ACHN (cell line): ENCODE measurements at places on chromosomes 3 and 15.

DNA sequence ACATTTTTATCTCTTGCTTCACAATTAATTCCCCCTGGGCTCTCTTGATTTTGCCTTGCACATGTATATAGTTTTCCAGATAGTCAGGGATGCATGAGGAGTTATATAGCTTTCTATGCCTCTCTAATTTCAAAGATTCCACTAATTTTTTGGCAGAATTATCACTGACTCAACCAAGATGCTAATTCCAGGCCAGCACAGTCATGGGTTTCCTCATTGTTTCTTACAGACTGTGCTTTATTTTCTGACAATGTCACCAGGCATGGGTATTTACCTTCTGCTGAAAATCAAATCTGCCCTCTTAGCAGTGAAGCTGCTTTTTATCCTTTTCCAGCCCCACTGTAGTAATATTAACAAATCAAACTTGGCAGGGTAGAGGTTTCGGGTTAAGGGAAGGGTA is 1520.6 kb upstream of the CADM2 start:
- no peak for DNase-seq

DNA sequence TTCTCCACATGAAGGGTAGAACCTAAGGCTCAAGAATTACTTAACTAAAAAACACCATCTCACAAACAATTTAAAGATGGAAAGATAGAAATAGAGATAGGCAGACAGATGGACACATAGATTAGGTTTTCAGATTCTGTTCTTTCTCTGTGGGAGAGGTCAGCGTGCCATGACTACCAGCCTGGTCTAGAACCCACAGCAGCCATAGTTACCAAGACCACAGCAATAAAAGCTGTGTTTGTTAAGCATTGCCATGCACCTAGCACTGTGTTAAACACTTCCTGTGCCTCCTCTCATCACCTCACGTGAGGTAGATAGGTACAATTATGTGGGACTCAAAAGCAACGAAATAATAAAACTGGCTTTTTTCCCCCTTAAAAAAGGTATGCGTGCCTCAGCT is 83.1 kb upstream of the TSEN2 start:
- DNase-seq = no peak

DNA sequence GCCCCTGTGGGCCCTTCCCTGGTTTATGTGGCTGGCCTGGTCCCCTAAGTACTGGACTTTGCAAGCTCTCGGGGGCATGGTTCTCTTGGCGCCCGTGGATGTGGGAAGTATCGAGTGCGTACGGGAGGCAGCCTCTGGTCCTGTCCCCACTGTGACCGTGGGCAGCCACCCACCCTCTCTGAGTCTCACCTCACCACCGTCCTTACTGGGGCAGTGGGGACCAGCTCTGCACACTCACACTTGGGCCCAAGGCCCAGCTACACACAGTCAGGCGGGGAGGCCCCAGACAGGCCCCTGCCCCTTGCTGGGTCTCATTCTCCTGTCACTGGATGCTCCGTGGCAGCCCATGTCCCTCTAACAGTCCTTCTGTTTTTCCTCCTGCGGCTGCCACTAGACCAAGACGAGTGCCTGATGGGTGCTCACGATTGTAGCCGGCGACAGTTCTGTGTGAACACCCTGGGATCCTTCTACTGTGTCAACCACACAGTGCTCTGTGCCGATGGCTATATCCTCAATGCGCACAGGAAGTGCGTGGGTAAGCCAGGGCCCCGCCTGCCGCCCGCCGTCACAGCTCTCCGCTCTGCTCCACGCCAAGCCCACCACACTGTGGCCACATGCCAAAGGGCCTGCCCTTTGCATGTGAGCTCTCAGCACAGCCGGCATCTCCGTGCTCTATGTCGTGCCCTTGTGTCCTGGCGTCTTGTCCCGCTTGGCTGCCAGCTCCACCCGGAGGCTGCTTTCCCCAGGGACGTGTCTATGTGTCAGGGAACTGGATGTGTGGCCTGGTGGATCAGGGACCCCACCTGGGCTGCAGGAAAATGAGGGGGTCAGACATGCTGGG is 72.7 kb downstream of the FBLN2 start:
- DNase-seq = no peak

- DNase-seq = no peak
Measured at GRCh38 chr3:108342837-108343486, 46.6 kb downstream of the HHLA2 start.

- DNase-seq = no peak
Measured at GRCh38 chr3:107524326-107524840, 1.6 kb downstream of the BBX start.

- DNase-seq = peak; percentile 36
Measured at GRCh38 chr3:167740961-167741587, 5.6 kb downstream of the SERPINI1 start.

- no peak for DNase-seq
Measured at GRCh38 chr15:75832114-75832513, 11.1 kb upstream of the UBE2Q2 start.

DNA sequence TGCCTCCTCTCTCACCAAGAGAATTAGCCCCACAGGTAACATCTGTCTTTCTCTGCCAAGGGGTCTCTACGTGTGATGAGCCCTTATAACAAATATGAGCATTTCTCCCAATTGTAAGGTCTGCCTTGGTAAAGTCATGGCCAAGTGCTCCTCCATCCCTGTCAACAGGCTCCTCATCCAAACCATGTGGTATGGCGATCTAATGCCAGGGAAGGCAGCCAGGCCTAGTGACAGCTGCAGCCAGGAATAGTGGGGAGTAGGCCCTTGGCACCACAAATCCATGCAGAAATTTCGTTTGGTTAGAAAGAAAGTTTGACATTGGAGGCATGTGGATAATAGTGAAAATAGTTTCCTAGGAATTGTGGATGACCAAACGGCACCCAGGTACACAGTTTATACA is 4.7 kb upstream of the LRTM1 start:
- no peak for DNase-seq

DNA sequence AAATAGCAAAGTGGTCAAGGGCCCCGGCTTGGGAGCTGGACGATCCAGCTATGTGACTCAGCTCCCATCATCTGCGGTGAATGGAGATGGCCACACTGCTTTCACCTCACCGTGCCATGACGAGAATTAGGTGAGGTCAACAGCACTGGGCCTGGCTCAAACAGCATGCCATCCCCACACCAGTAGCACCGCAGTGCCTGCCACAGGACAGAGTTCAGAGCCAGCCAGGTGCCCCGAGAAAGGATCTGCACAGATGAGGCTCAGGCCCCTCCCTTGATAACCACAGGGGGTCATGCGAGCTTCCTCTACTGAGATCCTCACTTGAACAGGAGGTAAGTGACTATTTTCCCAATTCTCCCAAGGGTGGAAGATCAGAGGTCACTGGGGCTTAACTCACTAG is 29.4 kb downstream of the ZXDC start:
- DNase-seq = no peak

DNA sequence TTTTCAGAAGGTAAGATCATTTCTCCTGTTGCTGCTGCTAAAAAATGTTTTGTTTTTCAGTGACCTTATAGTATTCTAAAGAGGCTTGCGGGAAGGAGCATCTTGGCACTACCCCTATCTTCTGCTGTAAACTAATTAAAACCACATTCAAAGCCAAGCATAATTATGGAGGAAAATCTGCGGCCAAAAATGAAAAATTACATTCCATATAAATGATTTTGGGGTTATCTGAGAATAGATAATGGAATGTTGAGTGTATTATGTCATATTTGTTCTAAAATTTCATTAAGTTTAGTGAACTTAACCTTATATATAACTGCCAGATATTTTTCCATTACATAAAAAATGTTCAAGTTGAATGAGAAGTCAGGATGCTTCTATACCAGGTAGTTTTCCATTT is 170.4 kb upstream of the TMC3 start:
- DNase-seq = no peak

GRCh38 chr3:15636028-15636709 is 34.6 kb downstream of the BTD start:
- peak; percentile 96 for DNase-seq

GRCh38 chr15:36617529-36618196 is 38.2 kb downstream of the CDIN1 start:
- DNase-seq = no peak

DNA sequence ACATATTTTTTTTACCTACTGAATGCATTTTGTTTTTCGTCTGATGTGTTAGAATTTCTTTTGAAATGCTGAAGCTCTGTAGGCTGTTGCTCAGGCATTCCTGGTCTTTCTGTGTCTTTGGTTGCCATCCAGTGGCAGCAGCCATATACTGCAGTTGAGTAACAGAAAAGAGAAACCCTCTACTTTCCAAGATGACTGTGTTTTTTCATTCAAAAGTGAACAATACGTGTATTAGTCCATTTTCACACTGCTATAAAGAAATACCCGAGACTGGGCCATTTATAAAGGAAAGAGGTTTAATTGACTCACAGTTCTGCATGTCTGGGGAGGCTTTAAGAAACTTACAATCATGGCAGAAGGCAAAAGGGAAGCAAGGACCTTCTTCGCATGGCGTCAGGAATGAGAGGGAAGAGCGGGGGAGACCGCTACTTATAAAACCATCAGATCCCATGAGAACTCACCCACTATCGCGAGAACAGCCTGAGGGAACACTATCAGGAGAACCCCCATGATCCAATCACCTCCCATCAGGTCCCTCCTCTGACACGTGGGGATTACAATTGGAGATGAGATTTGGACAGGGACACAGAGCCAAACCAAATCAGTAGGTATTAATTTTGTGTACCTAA is 4.7 kb upstream of the GOLGA8B start:
- peak; percentile 88 for DNase-seq

- DNase-seq = no peak
Measured at GRCh38 chr3:179865861-179866505, 170.8 kb downstream of the PEX5L start.

DNA sequence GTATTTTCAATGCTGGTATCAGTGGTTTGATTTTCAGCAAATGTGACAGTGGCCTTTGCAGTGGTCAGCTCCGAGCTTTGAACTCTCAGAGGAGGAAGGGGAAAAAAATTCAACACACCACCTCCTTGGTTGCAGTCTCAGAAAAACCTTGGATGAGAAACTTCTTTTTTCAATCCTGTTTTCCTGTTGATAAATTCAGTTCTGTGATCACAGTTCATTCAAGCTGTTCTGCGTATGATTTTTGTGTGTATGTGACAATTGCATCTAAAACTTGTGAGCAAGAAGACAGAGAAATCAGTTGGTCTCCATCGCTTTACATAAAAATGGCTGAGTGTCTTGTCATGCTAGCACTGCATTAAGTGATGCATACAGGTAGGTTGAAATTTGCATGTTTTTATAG is 19.2 kb downstream of the ZBTB38 start:
- DNase-seq = no peak

DNA sequence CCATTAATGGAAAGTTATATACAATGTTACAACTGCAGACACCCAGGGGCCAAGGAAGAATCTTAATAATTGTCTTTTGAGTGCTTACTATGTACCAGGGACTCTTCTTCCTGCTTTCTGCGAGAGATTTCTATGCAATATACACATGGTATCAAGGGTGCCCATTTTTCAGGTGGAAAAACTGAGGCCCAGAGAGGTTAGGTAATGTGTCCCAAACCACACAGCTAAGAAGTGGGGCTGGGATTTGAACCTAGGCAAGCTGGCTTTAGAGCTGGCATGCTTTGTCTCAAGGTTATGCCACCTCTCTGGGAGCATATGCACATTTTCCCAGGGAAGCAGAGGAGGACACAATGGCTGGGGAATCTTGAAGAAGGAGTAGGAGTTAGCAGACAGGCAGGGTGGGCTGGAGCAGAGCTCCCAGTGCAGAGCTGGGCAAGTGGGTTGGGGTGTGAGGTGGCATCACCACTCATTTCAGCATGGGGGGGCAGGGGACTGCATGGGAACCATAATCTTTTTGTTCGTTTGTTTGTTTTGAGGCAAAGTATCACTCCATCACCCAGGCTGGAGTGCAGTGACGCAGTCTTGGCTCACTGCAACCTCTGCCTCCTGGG is 339.8 kb upstream of the LRRFIP2 start:
- DNase-seq = no peak

GRCh38 chr15:91407269-91407889 is 307.3 kb downstream of the SV2B start:
- peak; percentile 84 for DNase-seq

GRCh38 chr15:77097921-77098320 is 27.0 kb upstream of the TSPAN3 start:
- no peak for DNase-seq

- DNase-seq = no peak
Measured at GRCh38 chr3:46586738-46587246, 20.7 kb upstream of the LRRC2 start.

DNA sequence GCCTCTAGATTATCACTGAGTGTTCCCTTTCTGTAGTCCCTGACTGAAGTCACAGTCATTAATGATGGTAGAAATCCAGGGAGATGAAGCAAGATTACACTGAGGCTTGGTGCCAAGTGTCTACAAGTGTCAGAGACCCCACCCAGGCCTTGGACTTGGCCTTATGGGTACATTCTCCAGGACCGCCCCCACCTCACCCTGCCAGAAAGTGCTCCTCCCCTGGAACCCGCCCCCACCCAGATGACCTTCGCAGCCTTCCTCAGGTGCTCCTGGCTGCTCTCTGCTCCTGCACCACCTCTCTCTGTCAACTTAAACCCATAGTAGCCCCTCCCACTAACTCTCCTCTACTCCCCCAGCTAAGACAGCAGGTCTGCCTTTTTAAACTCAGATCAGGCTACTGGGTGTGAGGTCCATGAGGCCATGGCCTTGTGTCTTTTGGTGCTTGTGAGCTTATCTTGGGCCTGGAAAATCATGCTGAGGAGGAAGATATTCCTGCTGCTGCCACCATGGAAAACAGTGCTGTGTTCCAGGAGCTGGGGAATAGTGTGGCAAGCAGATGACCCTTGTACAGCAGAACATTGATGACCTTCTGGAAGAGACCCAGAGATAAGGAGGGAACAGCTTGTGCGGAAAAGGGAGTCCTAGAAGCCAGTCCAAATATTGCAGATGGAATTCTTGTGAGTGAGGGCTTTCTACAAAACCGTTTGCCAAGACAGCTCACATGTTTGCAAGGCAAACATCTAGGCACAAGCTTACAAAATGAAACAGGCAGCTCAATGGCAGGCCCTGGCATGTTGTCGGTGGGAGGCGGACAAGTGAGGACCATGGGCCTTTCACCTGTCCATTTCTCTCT is 40.3 kb upstream of the NDUFB4 start:
- no peak for DNase-seq

- no peak for DNase-seq
Measured at GRCh38 chr3:131704098-131704497, 201.3 kb upstream of the MRPL3 start.

- DNase-seq = no peak
Measured at GRCh38 chr3:189512821-189513220, 118.4 kb upstream of the TP63 start.

- peak; percentile 63 for DNase-seq
Measured at GRCh38 chr3:98994128-98994762, 92.8 kb upstream of the DCBLD2 start.

GRCh38 chr3:6471744-6472143 is 389.2 kb upstream of the GRM7 start:
- DNase-seq = no peak

GRCh38 chr3:129974833-129975704 is 549 bp downstream of the TRH start:
- no peak for DNase-seq

DNA sequence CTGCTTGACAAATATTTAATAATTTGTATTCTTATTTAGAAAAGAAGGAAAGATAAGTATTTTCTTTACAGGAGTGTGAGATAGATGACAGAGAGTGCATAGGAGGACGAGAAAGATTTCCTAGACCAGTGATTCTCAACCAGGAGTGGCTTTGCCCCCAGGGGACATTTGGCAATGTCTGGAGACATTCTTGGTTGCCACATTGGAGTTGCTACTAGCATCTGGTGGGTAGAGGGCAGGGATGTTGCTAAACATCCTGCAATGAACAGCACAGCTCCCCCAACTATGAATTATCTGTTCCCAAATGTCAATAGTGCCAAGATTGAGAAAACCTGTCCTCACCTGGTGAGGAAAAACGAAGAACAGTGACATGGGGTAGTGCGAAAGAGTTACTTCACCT is 30.8 kb upstream of the MINAR1 start:
- no peak for DNase-seq

- DNase-seq = no peak
Measured at GRCh38 chr3:123152687-123153086, 49.1 kb upstream of the SEC22A start.
